CD4-positive, alpha-beta T cell treated with Interleukin-4 for 1 hour (primary cell): ENCODE measurements at places on chromosomes 6 and 20.
A peak's percentile ranks its signal among the peaks of the same experiment; 100 is the strongest.

DNA sequence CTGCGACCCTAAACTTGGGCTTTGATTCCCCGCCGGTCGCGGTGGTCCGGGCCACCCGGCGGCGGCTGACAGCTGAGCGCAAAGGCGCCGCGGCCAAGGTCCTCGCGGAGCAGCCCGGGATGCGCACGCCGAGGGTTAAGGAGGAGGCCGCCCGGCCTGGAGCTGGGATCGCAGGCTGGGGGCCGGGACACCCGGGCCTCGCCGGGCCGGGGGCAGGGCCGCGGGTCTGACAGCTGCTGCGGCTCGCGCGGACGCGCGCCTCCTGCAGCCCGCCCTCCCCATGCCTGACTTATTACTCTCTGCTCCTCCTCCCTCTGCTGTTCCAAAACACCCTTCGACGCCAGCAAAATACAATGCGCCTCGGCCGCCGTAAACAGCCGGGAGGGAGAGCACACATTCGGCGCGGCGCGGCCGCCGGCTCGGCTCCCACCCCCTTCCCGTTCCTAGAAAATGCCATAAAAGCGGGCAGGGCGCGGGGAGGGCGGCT, 746 bp downstream of the BACH2 start:
- peak; percentile 69 for DNase-seq

GRCh38 chr6:122400121-122400450, 634 bp downstream of the HSF2 start:
- DNase-seq: no peak

- no peak for DNase-seq
Observed at GRCh38 chr20:13718171-13718570, 66.5 kb downstream of the ESF1 start.

- DNase-seq: no peak
Observed at GRCh38 chr6:11268978-11269377, 36.5 kb upstream of the NEDD9 start.

DNA sequence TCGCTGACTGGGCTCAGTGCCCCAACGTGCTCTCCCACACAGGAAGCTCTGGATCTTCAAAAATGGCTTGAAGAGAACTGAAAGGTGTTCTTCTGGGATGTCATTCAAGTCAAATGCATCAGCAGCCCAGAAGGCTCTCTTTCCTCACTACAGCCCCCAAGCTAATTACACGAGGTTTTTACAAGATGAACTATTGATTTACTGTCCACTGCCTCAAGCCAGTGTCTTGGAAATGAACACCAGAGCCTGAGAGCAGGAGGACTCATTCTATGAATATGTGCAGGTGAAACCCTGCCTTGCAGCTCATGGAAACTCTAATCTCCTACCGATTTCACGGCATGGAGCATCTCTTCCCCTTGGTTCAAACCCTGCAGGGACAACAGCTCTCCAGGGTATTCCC, 98.9 kb upstream of the CST7 start:
- DNase-seq: no peak

DNA sequence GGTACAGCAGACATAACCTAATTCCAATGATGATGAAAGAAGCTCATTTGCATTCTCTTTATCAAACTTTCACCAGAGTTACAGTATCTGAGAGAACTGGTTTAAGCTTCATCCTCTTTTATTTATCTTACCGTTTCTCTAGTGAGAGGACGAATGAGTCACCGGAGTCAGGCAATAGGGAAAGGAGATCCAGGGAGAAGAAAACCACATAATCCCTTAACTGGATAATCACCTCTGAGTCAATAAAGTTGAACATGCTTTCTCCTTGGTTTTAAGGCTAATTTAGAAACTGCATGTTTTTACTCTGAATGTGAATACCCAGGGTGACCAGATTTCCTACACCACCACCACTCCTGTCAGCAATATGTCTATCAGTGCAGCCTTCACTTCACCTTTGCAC, 313.7 kb upstream of the TBX18 start:
- DNase-seq: no peak

GRCh38 chr6:42446370-42446769, 5.4 kb downstream of the TRERF1 start:
- no peak for DNase-seq

- no peak for DNase-seq
Observed at GRCh38 chr20:58991715-58992114, 10.7 kb downstream of the NELFCD start.

GRCh38 chr6:143346004-143346403, 104.5 kb downstream of the ADAT2 start:
- no peak for DNase-seq

DNA sequence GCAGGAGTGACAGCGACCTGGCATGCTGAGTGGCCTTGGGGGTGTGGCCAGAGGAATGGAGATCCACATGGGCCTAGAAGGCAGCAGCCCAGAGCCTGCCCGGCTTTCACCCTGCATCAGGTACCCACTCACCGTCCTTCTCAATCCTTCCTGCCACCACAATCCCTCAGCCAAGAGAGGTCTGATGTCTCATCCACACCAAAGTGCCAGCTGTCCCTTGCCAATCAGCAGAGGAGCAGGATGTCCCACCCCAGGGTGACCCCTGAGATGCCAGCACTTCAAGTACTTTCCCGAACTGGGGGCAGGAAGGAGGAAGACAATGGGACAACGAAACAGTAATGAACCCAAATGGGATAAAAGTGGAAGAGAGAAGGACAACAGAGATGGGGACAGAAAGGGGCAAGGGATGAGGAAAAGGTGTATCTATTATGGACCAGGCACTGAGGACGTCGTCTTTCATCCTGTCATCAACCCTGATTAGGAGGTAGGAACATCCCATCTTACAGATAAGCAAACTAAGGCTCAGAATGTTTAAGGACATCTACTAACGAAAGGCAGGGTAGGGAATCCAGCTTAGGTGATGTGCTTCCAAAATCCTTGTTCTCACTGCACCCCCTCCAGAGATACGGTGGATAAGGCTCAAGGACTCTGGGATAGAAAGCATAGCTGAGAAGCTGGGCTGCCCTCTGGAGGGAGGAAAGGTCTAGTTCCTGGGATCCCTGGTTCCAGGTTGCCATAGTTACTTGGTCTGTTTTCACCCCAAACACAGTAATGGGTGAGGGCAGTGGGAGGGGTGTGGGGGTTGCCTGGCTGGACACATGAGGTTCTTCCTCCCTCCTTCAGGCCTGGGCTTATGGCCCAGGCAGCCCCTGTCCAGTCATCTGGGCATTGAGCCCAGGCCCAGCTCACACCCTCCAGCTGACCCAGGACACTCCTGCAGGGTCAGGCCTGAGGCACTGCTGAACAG, 4.5 kb upstream of the TNXB start:
- peak; percentile 14 for DNase-seq

DNA sequence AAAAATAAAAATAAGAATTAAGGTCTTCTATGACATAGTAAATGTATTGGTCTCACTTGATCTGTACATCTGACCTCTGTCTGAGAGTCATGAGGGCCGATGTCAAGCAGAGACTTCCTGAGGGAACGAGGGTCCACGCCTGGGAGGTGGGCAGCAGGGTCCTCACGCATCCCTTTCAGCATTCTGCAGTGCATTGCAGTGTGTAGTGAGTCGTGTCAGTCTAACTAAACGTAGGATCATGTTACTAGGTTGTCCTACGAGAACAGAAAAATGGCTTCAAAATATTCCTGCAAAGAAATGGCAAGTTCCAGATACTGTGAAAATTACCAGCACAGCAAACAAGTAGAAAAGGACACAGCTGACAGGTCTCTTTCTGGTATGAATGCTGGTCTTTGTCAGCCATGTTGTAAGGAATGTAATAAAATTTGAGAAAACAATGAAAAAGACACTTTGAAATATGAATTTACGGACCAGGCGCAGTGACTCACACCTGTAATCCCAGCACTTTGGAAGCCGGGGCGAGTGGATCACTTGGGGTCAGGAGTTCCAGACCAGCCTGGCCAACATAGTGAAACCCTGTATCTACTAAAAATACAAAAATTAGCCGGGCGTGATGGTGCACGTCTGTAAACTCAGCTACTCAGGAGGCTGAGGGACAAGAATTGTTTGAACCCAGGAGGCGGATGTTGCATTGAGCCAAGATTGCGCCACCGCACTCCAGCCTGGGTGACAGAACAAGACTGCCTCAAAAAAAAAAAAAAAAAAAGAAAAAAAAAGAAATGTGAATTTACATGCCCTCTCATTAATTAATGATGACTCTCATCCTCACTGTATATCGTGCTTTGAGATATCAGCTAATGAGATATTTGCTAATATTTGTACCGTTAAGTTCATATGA, 2.4 kb upstream of the AHCY start:
- no peak for DNase-seq

DNA sequence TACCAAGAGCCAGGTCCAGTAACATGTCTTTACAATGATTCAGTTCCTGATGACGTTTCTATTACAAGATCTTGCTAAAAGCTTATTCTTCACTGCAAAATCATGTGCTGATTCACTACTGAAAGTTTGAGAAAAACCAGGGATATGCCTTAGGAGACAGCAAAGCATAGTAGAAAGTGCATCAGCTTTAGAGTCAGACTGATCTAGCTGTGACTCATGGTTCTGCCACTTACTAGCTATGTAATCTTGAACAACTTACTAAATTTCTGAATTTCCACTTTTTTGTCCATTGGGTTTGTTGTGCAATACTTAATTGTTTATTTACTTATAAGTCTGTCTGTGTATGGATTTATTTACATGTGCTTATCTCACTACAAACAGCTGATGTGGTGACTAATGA, 198.5 kb upstream of the RSPO3 start:
- no peak for DNase-seq

DNA sequence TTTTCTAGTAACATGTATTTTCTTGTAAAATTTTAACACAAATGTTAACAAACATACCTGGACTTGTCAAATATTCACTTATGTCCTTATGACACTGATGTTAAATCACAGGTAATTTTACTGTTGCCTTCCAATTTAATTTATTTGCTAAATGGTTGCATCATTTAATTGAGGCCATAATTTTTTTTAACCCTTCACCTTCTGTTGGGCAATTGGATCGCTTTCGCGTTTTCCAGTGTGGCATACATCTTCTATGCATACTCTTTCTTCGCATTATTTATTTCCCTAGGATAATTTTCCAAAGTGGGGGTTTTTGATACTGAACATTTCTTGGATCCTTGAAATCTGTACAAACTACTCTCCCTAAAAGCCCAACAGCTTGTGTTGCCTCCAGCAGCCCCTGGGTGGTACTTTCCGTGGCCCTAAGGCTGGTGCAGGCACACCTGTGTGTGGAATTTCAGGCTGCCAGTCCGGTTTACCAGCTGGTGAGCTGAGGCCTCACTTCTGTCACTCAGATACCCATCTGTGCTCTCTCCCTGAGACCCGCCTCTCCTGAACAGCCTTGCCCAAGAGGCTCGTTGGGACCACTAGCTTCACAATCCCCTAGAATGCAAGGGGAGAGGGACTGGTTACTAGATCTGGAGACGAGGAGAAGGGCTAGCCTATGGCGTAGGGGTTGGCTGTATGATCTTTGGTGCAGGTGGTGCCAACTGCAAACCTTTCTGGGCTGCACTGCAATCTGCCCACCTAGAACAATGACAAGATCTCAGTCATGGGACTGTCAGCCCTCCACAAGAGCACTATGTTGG, 11.2 kb upstream of the C20orf144 start:
- DNase-seq: no peak

GRCh38 chr6:3162067-3162497, 4.7 kb upstream of the TUBB2A start:
- DNase-seq: no peak

GRCh38 chr6:43798688-43799444, 28.9 kb downstream of the VEGFA start:
- DNase-seq: no peak

DNA sequence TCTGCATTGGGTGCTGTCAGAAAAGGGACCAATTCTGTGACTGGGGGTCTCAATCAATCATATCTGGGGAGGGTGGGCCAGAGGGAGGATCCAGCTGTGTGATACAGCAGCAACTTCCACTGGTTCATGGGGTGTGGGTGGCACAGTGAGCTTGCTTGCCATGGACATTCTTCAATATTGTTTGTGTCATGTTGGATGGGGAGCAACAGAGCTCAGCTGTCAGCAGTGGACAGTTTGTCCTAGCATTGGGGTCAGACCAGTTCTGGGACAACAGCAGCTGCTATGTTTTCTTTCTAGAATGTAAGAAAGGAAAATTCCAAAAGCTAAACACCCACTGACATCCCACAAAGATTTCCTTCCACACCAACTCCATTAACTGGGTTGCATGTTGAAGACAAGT, 221.9 kb upstream of the CDH4 start:
- no peak for DNase-seq

DNA sequence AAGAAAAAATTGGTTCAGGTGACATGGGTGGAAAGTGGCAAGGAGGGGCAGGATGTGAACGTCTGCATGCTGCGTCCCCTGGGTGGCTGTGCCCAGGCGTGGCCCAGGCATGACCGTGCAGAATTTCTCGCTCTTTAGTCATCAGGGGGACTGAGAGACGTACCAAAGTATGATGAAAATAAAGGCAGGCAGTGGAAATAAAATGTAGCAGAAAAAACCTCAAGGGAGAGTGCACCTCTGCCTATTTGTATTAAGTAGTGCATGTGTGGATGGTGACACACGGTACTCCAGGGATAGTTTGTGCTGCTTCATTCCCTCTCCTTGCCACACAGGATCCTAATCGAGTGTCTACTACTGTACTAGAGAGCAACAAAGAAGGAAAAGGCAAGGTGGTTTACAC, 81.1 kb downstream of the ATP9A start:
- DNase-seq: no peak

- no peak for DNase-seq
Observed at GRCh38 chr6:168698923-168699322, 257.9 kb downstream of the SMOC2 start.

- DNase-seq: peak; percentile 63
Observed at GRCh38 chr20:62925420-62926228, 681 bp downstream of the DIDO1 start.

DNA sequence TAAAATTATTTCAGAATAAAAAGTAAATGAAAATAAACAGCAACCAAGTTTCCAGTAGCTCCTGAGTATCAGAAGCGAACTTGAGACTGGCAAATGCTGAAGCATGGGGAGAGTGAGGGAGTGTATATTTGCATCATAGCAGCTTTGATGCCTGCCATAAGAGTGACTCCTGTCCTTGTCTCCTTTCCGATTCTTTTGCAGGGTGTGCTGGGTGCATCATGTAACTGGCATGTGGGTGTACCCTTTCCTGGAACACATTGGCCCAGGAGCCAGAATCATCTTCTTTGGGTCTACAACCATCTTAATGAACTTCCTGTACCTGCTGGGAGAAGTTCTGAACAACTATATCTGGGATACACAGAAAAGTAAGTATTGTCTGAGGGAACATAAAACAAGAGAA, 117.4 kb downstream of the ADAT2 start:
- DNase-seq: no peak
